Psoas muscle (tissue), 8 donors: ENCODE measurements at places on chromosomes 3 and 15. TPM values are rescaled to one million over a fixed set of nuclear protein-coding genes. Genes with fewer than 3 reads are reported as not detected.

Gene FOXL2
- polyA plus RNA-seq: 0.05 TPM

Gene RAB43
- polyA plus RNA-seq: 1.3 TPM

Gene C3orf70
- polyA plus RNA-seq: 0.13 TPM

Gene FETUB
- not detected for polyA plus RNA-seq

Gene MUSTN1
- polyA plus RNA-seq: 91.1 TPM

Gene NEDD4
- polyA plus RNA-seq: 36.2 TPM

Gene ALDH1L1
- 40.1 TPM for polyA plus RNA-seq

Gene FMN1
- 0.21 TPM for polyA plus RNA-seq

Gene NR2E3
- not detected for polyA plus RNA-seq

Gene SLC12A1
- not detected for polyA plus RNA-seq

Gene SNAP23
- polyA plus RNA-seq: 17.2 TPM

Gene PROS1
- polyA plus RNA-seq: 3.8 TPM

Gene SLC30A4
- 0.95 TPM for polyA plus RNA-seq

Gene MRAS
- polyA plus RNA-seq: 43.8 TPM

Gene GUCA1C
- not detected for polyA plus RNA-seq

Gene TRIM42
- polyA plus RNA-seq: not detected

Gene MITF
- polyA plus RNA-seq: 11.8 TPM

Gene IGSF11
- polyA plus RNA-seq: 4.3 TPM

Gene EFL1
- 13.4 TPM for polyA plus RNA-seq

Gene CMC1
- polyA plus RNA-seq: 54.4 TPM

Gene GOLGA6L10
- 0.73 TPM for polyA plus RNA-seq

Gene SLC25A36
- polyA plus RNA-seq: 10.4 TPM

Gene ZNF660
- polyA plus RNA-seq: 0.18 TPM

Gene MUC13
- 0.12 TPM for polyA plus RNA-seq

Gene IL17RE
- 0.86 TPM for polyA plus RNA-seq

Gene KBTBD13
- polyA plus RNA-seq: 5.7 TPM

Gene SIDT1
- 0.14 TPM for polyA plus RNA-seq

Gene XIRP1
- 111 TPM for polyA plus RNA-seq

Gene LRRC31
- polyA plus RNA-seq: 0.01 TPM

Gene BFSP2
- polyA plus RNA-seq: not detected

Gene STXBP5L
- 0.01 TPM for polyA plus RNA-seq

Gene OCA2
- 0.03 TPM for polyA plus RNA-seq

Gene GREM1
- polyA plus RNA-seq: 0.09 TPM

Gene ACAN
- 0.21 TPM for polyA plus RNA-seq

Gene NR2F2
- 10.3 TPM for polyA plus RNA-seq

Gene IL16
- 2.6 TPM for polyA plus RNA-seq

Gene SKOR1
- 0.06 TPM for polyA plus RNA-seq

Gene XCR1
- 0.03 TPM for polyA plus RNA-seq

Gene CSPG5
- polyA plus RNA-seq: 0.21 TPM

Gene ROBO1
- polyA plus RNA-seq: 2.3 TPM

Gene SIN3A
- polyA plus RNA-seq: 8.8 TPM
